B cell (primary cell): ENCODE measurements at places on chromosomes 7 and 10. TPM values are rescaled to one million over a fixed set of nuclear protein-coding genes. Genes with fewer than 3 reads are reported as not detected.

PDZD7 gene
- polyA plus RNA-seq, result 0.61 and 0.64 TPM in 2 replicates

VCL gene
- 9.6 and 13.1 TPM in 2 replicates for polyA plus RNA-seq

TLX1 gene
- polyA plus RNA-seq, result not detected in 2 replicates

PDE6C gene
- not detected in 2 replicates for polyA plus RNA-seq

CHAT gene
- polyA plus RNA-seq, result not detected in 2 replicates

GIMAP5 gene
- polyA plus RNA-seq, result 0.40 and 0.66 TPM in 2 replicates

DNA sequence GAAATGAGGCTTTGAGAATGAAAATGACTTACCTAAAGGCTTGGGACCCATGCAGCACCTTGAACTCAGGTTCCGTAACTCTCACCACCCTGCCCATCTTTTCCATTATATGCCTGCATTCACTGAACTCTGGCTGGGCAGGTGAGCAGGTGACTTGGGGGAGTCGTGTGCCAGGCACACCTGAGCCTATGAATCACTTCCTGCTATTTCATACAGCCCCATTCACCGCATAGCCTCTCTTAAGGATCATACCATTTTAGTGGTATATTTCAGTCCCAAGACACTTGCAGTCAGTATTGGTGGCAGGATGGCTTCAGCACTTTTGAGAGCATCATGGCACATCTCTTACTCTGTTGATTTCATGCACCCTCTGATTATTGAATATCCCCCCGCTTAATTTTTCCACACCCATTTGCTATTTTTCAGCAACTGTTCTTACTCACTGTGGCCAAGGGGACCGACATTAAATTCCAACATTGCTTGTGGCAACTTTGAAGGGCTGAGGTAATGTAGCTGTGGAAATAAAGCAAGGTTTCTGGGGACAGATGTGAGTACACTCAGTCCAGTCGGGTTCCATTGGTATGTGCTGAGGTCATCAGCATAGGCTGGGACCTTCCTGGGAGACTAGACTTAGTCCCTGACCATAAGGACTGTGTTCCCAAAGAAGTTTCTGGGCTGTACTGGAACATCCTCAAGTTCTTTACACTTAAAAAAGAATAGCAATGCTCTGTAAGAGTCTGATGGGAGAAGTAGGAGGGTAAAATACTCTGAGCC is 39.8 kb upstream of the ZNF438 start:
- no peak for DNase-seq
- no peak overlapping the region for H3K4me3 ChIP-seq
- no peaks in the 10 kb centered on the region for H3K4me1 ChIP-seq
- H3K36me3 ChIP-seq, result no peaks in the 10 kb centered on the region
- no peak overlapping the region for H3K27ac ChIP-seq

GRCh38 chr10:117471344-117471874 is 71.1 kb upstream of the EMX2 start:
- H3K4me1 ChIP-seq, result no peaks in the 10 kb centered on the region
- no peak overlapping the region for H3K4me3 ChIP-seq
- no peaks in the 10 kb centered on the region for H3K27me3 ChIP-seq
- no peaks in the 10 kb centered on the region for H3K36me3 ChIP-seq
- no peak for DNase-seq

CUEDC2 gene
- polyA plus RNA-seq, result 49.4 and 57.4 TPM in 2 replicates

LIPM gene
- polyA plus RNA-seq, result not detected in 2 replicates

DNA sequence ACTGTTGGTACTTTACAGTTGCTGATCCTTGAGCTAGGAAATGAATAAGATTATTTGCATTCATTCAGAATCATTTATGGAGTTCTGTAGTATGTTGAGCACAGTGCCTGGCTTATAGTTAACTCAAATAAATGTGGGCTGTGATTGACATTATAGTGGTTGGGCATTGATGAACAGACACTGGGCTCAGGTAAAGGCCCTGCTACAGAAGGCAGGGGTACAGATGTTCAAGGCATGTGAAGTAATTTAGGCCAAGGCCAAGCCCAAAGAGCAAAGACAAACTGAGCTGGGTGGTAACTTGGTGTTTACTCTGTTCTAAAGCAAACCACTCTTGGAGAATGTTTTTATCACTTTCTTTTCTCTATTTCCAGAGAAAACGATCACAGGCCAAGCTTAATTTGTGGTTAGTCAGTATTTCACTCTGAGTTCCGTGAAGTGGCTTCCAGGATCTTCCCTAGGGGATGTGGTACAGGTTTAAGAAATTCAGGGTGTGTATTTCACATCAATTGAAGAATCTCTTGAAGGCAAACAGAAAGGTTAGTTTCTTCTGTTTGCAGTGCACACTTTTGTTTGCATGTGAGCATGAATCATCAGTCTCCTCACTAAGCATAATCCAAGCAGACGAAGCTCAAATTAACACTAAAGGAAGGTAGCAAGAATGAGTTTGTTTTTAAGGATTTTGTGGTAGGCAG is 113.9 kb upstream of the PRR15 start:
- DNase-seq, result no peak
- H3K36me3 ChIP-seq, result no peaks in the 10 kb centered on the region
- H3K4me1 ChIP-seq, result no peaks in the 10 kb centered on the region
- H3K27ac ChIP-seq, result no peak overlapping the region
- H3K4me3 ChIP-seq, result no peak overlapping the region

STEAP1B gene
- polyA plus RNA-seq, result 24.7 and 26.8 TPM in 2 replicates

GRCh38 chr7:66768865-66769832 is 28.6 kb downstream of the RABGEF1 start:
- H3K27me3 ChIP-seq, result no peaks in the 10 kb centered on the region
- peaks cover 1% of the 10 kb centered on the region for H3K36me3 ChIP-seq
- DNase-seq, result peak; percentile 39
- no peak overlapping the region for H3K4me3 ChIP-seq

DNA sequence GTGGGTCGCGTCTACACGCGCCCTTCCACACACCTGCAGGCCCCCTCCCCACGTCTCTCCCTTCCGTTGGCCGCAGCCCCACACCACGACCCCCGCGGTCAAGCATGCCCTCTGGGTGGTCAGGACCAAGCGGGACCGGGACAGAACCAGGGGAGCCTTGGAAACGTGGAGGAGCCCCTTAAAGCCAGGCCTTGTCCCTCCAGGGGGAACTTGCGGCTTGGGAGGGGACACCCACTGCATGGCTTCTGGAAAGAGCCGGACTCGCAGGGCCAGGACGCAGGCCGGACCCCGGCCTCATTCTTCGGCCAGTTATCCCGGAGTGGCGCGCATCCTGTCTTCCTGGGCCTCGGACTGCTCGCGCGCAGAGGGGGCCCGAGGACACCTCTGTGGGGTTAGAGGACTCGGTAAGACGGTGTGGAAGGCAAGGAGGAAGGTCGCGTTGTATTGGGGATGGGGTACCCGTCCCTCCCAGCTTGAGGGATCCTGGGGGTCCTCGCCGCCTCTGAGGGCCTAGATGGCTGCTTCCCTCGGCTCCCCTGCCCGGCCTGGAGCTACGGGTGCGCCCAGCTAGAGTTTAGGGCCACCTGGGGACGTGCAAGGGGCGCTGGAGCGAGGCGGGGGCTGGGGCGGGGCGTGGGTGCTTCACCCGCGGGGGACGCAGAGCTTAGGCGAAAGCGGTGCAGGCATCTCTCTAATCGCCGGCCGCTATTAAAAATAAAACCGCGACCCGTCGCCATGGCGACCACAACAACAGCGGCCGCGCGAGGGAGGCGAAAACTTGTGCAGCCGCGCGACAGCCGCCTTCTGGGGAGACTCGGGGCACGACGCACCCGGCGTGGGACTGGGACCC is 1.8 kb upstream of the PDGFA start:
- H3K36me3 ChIP-seq, result no peaks in the 10 kb centered on the region
- H3K27me3 ChIP-seq, result peaks cover 30% of the 10 kb centered on the region
- no peak overlapping the region for H3K27ac ChIP-seq
- H3K4me3 ChIP-seq, result peak overlapping the region; percentile 26
- peaks cover 40% of the 10 kb centered on the region for H3K4me1 ChIP-seq

PTPN12 gene
- polyA plus RNA-seq, result 11.9 and 18.0 TPM in 2 replicates

RARRES2 gene
- polyA plus RNA-seq, result not detected in 2 replicates

DNA sequence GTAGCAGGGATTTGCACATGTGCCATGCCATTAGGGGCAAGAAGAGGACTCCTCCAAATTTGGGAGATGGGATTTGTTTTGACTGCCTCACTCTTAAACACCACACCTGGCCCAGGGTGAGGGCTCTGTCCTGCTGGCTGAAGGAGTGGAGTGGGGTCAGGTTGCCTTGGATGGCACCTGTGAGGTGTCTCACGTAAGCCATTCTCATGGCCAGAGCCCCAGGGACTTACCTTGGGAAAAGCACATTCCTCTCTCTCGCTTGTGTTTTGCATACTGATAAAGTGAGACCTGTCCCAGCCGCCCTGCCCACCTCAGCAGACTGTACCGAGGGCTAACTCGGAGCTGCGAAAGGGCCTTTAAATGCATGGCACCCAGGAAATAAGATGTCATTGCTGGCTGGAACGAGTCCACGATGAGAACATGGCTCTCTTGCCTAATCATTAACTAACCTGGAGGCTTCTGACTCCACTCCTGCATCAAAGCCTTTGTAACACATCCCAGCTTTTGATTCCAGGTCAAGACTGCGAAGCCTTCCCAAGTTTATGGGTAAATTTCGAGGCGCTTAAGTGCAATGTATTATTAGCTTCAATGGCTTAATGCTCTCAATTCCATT is 184.0 kb upstream of the RNF32 start:
- no peaks in the 10 kb centered on the region for H3K27me3 ChIP-seq
- no peak for DNase-seq
- H3K27ac ChIP-seq, result no peak overlapping the region
- no peaks in the 10 kb centered on the region for H3K4me1 ChIP-seq

- no peaks in the 10 kb centered on the region for H3K4me1 ChIP-seq
- no peak overlapping the region for H3K27ac ChIP-seq
- no peaks in the 10 kb centered on the region for H3K36me3 ChIP-seq
These were observed 88.5 kb upstream of the LRRTM3 start for GRCh38 chr10:66837335-66837734.

AGMO gene
- not detected in 2 replicates for polyA plus RNA-seq

- no peaks in the 10 kb centered on the region for H3K4me1 ChIP-seq
- no peaks in the 10 kb centered on the region for H3K27me3 ChIP-seq
- DNase-seq, result no peak
- no peak overlapping the region for H3K27ac ChIP-seq
- no peak overlapping the region for H3K4me3 ChIP-seq
- H3K36me3 ChIP-seq, result no peaks in the 10 kb centered on the region
These were observed 156.4 kb downstream of the CTTNBP2 start for GRCh38 chr7:117716707-117717299.
